ENCODE measurements at places on chromosomes 1 and 21.

- no peak for DNase-seq
These were observed 3.2 kb upstream of the FGR start for GRCh38 chr1:27638047-27638734.

GRCh38 chr21:18411565-18411964 is 8.0 kb upstream of the TMPRSS15 start:
- no peak for DNase-seq

GRCh38 chr21:42409366-42409765 is 5.7 kb downstream of the UBASH3A start:
- DNase-seq: no peak

DNA sequence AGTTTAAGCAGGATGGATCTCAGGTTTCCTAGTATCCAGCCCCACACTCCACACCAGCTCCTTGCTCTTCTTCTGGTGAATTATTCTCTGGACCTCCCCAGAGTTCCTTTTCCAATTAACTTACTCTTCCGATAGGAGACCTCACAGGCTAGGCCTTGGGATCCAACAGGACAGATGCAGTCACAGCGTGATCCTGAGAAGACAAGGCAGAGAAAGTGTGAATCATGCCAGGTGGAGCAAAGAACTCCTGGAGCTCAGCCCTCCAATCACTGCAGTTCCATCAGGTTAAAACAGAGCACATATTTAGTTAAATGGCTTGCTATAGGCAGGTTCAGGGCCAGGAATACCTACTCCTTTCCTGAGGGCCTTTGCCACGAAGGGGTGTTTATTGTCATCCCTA is 34.1 kb downstream of the C8B start:
- no peak for DNase-seq

DNA sequence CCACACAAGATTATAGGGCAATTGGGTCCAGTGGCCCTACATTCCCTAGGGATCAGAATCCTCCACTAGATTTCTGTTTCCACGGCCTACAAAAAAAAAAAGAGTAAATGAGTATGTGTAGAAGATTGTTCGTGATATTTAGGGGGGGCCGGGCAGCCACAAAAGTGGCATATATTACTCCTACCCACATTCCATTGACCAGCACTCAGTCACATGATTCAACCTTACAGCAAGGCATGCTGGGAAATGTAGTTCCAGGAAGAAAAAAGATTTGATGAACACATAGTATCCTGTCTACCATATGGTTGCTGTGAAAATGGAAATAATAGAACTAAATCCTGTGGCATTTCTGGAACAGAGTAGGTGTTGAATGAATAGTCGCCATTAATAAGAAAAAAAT is 43.4 kb upstream of the GJB5 start:
- no peak for DNase-seq

GRCh38 chr1:235945775-235946570 is 79.3 kb upstream of the LYST start:
- DNase-seq: no peak

- DNase-seq: no peak
These were observed 57.8 kb upstream of the FASLG start for GRCh38 chr1:172601046-172601630.

- DNase-seq: no peak
These were observed 487.1 kb upstream of the C1orf87 start for GRCh38 chr1:60560701-60561100.

GRCh38 chr1:198465201-198466144 is 75.0 kb downstream of the ATP6V1G3 start:
- peak; percentile 3 for DNase-seq

DNA sequence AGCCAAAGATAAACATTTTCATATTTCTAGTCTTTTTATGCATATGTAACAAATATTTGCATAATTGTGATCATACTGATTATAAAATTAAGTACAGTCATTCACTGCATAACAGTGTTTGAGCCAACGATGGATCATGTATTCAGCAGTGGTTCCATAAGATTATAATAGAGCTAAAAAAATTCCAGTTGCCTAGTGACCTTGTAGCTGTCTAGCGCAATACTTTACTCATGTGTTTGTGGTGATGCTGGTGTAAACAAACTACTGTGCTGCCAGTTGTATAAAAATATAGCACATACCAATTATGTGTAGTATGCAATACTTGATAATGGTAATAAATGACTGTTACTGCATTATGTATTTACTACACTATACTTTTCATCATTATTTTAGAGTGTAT is 2.1 kb upstream of the S100A10 start:
- no peak for DNase-seq

DNA sequence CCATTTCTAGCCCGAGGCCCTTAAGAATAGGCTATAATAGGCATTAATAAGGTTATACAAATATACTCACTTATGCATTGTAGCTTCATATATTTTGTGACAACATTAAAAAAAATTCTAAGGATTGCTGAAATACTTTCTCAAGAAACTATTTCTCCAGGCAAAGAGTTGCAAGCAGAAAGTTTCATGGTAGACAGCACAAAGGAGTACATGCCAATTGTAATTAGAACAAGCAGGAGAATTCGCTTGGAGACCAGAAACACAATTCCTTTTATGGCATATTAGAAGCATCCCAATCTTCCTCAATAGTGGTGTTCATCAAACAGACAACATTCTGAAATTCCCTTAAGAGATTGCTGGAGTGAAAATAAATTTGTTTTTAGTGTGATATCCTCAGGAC is 122.8 kb downstream of the CRB1 start:
- DNase-seq: no peak

DNA sequence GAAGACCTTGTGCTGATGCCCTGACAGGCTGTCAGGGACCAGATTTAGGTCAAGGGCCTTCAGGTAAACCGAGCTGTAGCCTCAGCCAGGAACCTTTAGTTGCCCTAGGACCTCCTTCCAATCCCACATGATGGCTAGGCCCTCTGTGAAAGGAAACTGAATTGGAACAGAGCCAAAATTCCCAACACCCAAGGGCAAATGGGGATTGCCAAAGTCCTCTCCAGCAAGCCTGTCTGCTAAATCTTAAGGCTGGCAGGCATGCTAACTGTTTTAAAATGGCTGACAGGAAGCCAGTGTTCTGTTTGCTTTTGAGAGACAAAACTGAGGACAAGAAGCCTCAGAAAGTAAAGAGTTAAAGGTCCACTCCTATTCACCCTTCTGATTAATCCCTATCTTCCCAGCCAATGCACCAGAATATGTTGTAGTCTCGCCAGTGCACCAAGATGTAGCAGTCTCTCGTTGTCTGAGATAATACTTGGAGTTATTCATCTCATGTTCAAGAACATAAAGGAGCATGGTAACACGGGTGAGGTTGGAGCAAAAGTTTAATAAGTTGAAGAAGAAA is 35.1 kb downstream of the MSTO1 start:
- DNase-seq: no peak

- no peak for DNase-seq
These were observed 2.0 kb downstream of the MPZL1 start for GRCh38 chr1:167723707-167724323.

GRCh38 chr1:117368116-117369108 is 1.2 kb downstream of the MAN1A2 start:
- no peak for DNase-seq

GRCh38 chr1:41560931-41561330 is 76.4 kb upstream of the EDN2 start:
- DNase-seq: no peak

DNA sequence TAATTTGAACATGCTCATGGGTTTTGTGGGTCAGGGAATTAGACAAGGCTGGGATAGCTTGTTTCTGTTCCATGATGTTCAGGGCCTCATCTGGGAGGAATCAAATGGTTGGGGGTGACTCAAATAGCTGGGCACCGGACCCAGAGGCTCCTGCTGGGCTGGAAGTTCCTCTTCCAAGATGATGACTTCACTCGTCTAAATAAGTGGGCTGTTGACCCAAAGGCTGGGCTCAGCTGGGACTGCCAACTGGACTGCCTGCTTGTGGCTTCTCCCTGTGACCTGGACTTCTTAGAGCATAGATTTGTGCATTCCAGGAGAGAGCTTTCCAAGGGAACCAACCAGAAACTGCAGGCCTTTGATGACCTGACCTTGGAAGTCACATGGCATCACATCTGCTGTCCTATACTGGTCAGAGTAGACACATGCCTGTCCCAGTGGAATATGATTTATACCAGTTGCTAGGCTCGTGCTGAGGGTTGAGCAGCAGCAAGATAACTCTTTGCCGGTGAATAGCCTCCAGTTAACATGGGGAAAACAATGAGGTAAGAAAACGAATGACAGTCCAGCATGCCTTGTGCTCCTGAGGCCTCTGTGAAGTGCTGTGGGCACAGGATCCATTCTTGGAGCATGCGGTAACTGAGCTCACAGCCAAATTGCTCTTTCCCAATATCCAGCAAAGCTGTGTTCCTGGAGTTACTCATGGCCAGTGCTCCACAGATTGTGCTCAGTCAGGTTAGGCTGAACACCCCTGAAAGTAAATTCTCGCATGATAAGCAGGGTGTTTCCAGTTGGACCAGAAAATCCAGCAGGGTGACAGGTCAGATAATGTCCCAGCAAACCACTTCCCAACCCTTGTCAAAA is 272.9 kb upstream of the TMEM51 start:
- DNase-seq: no peak

- no peak for DNase-seq
These were observed 171.4 kb downstream of the CAMTA1 start for GRCh38 chr1:6956488-6957159.

GRCh38 chr21:42037943-42038342 is 27.8 kb upstream of the ZBTB21 start:
- DNase-seq: no peak

DNA sequence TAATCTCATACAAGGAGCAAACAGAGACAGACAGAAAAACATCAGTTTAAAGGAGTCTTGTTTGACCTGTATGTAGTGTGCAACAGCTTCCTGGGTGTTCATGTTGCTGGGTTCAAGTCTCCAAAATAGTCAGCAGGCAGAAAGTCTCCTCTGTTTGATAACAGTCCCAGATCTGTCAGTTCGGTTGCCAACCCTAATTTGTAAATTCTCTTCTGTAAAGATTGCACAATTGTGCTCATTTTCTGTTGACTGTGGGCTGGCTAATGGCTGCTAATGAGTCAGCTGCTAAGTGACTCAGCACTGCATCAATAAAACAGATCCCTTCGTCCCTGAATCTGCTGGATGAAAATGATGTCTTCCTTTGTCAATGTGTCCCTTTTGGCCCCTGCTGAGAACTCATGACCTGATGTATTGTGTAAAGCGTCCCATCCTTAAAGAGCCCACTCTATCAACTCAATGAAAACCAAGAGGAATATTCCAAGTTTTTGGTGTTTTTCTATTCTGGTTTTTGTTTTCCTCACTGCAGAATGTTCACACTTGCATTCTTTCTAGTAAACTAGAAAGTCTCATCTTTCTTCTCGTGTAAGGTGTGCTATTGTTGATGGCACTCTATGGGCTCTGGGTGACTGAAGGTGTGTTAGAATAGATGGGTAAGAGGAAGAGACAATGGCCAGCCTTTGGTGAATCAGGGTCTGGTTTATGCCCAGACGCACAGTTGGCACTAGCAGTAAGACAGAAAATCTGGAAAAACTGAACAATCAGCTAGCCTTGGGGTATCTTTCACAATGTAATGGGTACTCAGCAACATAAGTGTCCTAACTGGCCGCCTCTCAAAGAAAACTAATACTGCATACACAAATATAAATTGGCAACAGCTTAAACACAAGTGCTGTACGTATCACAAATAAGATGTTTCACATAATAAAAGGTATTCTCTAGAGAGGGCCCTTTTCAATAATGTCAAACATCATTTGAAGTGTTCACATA is 75.1 kb upstream of the SIPA1L2 start:
- DNase-seq: no peak

DNA sequence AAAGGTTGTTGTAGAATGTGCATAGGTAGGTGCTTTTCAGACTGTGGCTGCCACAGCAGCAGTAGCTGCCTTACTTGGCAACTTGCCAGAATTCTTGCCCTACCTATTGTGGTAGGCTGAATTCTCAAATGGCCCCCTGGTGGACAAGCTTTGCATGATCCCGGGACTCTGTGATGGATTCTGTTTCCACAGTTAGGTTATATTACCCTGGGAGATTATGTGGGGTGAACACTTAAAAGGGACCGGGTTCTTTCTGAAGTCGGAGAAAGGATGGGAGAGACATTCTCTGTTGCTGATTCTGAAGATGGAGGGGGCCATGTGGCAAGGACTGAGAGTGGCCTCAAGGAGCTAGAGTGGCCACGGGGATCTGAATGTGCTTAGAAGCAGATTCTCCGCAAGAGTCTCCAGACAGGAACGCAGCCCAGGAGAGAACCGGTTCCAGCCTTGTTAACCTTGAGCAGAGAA is 32.1 kb upstream of the KCNE1 start:
- DNase-seq: no peak

GRCh38 chr1:63848733-63849132 is 74.9 kb downstream of the ROR1 start:
- DNase-seq: no peak

GRCh38 chr1:35727434-35728040 is 8.9 kb upstream of the C1orf216 start:
- DNase-seq: no peak

- DNase-seq: no peak
These were observed 102.4 kb downstream of the TGFBR3 start for GRCh38 chr1:91783423-91784170.

DNA sequence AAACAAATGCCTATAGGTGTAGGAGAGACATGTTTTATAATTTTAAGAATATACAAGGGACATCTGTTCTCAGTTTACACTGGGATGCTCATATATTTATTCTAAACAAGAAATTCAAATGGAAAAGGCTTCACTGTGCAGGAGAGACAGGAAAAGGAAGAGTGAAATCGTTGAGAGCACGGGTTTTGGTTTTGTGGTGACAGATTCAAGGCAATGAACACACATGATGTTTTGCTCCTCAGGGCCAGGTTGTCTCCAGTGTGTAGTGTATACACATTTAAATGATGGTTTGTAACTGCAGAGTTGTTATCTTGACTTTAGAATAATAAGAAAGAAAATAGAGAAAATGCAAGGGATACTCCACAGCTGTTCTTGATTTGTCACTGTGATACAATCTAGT is 73.7 kb downstream of the S1PR1 start:
- DNase-seq: no peak

GRCh38 chr21:14762734-14763694 is 216.9 kb upstream of the SAMSN1 start:
- DNase-seq: peak; percentile 39

- DNase-seq: no peak
These were observed 131.5 kb upstream of the FGGY start for GRCh38 chr1:59165353-59165752.

GRCh38 chr21:35461700-35462099 is 412.6 kb upstream of the RUNX1 start:
- no peak for DNase-seq

DNA sequence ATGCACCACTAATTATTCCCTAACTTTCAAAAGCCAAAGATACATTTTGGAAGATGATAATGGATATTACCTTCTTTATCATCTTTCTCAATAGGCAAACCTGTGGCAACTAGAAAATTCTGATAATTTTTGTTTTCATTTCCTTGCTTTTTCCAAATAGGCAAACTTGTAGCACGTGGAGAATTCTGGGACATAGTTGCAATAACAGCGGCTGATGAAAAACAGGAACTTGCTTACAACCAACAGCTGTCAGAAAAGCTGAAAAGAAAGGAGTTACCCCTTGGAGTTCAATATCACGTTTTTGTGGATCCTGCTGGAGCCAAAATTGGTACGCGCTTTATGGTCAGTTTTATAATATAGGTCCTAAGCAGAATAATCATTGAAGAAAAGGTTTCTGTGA is 1.5 kb downstream of the FPGT start:
- DNase-seq: no peak

GRCh38 chr21:25916226-25916625 is 181.5 kb downstream of the GABPA start:
- no peak for DNase-seq

Data from GM18507 (cell line).